NCI-H1092 (cell line): ENCODE measurements at places on chromosomes 12 and 14.

DNA sequence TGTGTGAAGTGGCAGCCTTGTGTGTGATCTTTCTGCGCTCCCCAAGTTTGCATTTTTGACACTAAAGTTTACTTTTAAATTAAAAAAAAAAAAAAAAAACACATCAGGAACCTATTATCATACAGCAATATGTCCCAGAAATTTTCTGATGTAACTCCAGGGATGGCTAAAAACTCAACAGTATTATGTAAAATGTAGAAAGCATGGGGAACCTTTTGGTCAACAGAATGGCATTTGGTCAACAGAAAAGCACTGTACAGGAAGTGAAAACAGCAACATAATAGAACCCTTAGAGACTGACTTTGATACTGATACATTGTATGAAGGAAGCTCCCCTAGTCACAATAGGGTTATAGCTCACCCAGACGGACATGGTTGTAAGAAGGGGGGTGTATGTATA, 224.3 kb downstream of the ITPR2 start:
- DNase-seq: no peak

DNA sequence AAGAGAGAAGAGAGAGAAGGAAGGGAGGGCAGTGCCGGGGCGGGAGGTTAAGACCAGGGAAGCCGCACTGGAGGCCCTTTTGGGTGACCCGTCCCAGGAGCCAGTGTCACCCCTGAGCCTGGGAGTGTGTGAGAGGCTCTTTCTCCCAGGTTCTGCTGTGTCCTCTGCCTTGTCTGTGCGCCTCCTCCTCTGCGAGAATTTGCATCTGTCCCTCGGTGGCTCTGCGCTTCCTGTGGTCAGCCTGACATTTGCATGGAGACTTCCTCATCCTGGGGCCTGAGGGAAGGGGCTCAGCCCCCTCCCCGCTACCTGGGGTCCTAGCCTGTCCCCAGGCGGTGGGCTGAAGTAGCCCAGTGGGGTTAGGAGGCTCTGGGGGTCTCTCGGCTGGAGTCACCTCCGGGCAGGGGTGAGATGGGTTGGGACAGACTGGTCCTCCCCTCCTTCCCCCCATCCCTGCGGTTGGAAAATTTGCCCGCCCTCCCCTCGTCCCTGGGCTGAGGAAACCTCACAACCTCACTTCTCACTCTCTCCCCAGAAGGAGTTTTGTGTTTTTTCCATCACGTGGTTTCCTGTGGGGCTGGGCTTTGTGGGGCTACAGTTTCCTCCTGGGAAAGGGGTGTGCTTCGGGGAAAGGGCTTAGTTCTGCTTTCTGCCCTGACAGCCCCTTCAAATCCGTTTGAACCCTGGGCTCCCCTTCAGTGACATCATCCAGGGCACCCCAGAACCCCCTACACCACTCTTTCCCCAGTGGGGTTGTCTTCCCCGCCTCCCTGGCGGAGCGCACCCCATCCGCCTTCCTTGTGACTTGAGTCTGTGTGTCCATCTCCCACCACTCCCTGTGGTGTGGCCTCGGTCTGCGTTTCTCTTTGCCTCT, 2.5 kb downstream of the PTPN6 start:
- DNase-seq: no peak

DNA sequence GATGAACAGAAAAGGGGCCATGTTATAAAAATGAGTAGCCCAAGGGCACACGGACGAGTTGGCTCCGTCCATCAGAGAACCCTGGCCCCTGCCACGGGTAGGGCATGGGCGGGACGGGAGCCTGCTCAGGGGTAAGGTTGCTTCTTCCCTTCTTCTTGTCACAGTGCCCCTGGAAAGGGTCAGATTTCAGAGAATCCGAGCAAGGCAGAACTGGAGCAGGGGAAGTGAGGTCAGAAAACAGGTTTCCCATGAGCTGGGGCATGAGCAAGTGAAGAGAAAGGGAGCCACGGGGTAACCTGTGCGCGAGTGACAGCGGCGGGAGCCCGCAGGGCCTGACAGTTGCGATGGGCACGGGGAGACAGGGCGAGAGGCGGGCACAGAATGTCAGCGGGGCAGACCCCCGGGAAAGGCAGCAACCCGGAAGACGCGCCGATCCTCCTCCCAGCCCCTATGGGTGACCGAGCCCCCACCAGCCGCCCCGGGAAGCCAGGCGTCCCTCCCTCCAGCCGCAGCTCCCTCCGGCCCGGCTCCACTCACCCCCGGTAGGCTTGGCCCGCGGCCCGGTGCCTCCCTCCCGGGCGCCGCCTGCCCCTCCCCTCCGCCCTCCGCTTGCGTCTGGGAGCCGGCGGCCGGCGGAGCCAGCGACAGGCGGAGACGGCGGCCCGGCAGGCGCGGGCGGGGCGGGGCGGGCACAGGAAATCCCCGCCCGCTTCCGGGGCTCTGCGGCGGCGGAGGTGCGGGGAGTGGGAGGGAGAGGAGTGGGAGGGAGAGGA, at the start of gene ZNF641:
Gene ZNF641, minus strand, starts transcription at position 671 of the 773 bp plus-strand sequence. CDS start 2,829 bp downstream, outside the sequence.
- DNase-seq: peak; percentile 84

DNA sequence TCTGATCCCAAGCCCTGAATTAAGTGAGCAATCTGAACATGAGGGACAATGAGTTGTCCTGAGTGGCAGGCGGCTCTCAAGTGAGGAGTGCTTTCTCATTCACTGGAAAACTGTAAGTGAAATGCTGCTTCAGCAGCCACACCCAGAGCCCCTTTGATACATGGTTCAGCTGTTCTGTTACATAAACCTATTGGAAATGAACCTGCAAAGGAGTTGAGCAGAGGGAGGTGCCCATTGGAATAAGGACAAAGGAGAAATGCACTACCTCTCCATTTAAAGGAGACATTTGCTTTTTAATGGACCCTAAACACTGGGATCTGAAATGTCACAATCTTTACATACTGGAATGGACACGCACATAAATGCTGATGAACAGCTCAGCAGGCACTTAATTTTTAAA, 169.9 kb downstream of the CACNA1C start:
- no peak for DNase-seq

DNA sequence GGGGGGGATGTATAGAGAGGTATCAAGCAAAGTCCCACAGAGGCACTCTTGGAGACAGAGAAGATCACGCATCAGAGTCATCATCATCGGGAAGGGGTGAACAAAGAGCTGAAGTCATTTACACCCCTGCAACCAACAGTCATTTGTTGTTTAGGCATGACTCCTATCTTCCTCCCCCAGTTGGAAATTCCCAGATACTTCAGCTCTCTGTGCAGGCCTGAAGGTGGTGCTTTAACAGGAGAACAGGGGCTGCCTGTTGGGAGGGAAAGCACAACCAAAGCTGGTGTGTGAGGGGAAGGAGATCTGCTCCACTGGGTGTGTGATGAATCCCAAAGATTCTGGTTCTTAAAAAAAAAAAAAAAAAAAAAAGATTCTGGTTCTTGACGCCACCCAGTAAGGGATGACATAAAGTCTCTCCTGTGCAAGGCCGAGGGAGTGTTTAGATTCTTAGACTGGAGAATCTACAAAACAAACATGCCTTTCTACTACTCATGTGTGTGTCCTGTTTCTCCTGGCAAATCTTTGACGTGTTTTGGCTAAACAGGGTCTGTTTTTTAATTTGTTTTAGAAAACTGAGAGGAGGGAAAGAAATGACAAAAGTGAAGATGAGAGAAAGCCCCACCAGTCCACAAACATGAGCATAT, 121.0 kb upstream of the ARHGAP5 start:
- no peak for DNase-seq

DNA sequence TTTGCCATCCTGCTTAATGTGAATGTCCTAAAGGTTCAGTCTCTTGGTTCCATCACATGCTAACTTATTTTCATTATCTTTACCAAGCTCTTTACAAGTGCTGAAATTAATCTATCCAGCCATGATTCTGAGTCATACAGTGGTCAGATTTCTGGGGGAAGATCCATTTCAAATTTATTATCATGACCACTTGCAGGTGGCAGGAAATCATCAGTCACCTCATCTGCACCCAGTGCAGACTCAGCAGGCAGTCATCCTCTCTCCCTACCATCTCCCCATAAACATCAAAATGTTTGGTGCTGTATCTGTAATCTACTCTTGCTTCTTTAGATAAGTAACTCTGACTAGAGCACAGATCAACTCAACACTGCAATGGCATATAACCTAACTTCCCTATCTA, 23.5 kb downstream of the ATG14 start:
- no peak for DNase-seq

GRCh38 chr12:98291828-98292227, 223.6 kb upstream of the TMPO start:
- DNase-seq: no peak

DNA sequence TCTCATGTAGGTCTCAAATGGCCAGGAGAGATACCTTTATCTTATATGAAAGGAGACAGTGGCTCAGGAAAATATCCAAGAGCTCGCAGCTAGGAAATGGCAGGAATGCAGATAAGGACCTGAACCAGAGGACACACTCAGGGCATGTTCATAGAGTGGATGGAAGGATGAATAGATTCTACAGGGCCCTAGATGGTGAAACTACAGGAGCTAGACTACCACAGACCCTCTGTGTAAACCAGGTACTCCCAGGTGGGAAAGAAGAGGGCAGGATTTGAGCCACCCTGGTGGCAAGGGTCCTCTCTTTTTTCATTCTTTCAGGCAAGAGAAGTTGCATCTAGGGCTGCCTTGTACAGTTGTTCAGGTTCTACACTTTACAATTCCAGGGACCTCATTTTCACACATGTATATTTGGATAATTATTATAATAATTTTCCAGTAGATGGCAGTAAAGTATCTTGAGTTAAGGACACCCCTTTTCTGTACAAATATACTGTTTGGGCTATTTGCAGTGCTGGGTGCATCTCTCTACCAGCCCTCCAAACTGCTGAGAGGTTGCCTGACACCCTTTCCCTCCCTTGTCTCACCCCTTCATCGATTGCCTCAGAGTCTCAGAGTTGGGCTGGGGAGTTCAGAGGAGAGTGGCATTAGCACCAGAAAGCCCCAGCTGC, 10.5 kb upstream of the ZDHHC22 start:
- DNase-seq: no peak

GRCh38 chr14:86990396-86990795, 1002.6 kb downstream of the GALC start:
- DNase-seq: no peak

DNA sequence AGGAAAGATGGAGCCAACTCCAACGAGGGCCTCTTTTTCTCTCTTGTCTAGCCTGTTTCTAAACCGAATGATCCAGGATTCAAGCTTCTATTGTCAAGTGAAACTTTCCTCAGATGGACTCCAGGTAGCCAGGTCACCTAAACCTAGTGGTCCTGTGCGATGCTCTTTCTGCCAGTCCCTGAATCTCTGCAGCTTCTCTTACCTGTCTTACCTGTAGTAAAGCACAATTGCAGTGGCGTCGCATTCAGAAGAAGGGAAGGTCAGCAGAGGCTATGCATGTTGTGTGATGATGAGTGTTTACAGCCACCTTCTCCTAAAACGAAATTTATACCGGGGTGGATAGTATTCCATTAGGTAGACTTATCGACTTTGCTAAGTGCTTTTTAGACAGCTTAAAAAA, 47.4 kb upstream of the TRAF3 start:
- DNase-seq: no peak
